K562 (cell line): ENCODE measurements at places on chromosomes 2 and 18. TPM values are rescaled to one million over a fixed set of nuclear protein-coding genes. Genes with fewer than 3 reads are reported as not detected.

- DNase-seq, result no peak
These were observed 256.3 kb upstream of the LINC00305 start for GRCh38 chr18:64405161-64405560.

DNA sequence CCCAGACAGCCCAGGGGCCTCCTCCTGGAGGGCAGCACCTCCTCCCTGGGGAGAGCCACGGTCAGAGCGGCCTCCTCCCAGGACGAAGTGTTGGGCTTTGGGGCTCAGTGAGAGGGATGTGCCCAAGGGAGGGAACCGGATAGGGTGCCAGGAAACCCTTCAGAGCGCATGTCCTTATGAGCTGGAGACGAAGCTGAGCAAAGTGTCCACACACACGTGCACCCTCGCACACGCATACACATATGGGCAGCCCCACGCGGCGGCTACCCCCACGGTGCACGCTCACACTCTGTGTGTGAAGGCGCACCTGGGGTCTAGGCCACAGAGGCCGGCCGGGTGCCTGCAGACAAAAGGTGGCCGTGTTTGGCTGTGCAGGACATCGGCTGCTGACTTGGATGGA lies 106.1 kb upstream of the HDAC4 start:
- no peak for DNase-seq

DNA sequence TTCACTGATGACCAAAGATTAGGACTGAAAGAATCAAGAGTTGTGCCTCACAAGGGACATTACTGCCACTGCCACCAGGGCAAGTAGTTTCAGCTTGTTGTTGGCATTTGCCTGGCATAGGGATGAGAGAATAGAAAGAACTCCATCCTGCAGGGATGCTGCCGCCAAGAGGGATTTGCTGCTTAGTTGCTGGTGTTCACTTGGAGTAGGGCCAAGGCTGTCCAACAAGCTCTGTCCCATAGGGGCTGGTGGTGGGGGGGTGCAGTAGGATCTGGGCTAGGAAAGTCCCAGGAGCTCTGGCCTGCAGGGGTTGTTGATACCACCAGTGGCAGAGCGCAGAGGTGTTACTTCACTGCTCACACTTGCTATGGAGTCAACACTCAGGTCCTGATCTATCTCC lies 84.9 kb upstream of the MGAT4A start:
- no peak for DNase-seq

DNA sequence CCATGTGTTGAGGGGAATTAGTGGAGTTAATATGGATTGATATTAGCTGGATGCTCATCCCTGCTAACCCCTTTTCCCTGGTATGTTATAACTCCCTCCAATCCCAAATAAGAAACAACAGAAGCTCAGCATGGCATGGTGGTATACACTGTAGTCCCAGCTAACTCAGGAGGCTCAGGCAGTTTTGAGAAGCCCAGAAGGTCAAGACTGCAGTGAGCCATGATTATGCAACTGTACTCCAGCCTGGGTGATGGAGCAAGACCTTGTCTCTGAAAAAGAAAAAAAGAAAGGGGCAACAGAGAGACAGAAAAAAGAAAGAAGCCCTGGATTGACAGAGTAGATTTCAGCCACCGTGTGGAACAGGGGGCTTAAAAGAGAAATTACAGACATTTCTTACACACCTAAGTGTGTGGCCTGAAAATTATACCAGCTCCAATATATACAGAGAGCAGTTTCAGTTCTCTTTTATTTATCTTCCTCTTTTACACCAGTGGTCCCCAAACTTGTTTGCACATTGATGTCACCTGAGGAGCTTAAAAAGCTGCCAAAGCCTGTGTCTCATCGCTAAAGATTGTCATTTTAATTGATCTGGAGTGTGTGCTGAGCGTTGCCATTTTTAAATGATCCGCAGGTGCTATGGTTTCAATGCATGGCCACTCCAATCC lies 203.6 kb downstream of the UBE2E3 start:
- DNase-seq, result no peak

CDH7 gene
- polyA plus RNA-seq, result 0.05 TPM in 1 of 2 replicates, not detected in the other
